Cardiac muscle cell (in vitro differentiated cells and primary cell): ENCODE measurements at places on chromosomes 6 and 20.

DNA sequence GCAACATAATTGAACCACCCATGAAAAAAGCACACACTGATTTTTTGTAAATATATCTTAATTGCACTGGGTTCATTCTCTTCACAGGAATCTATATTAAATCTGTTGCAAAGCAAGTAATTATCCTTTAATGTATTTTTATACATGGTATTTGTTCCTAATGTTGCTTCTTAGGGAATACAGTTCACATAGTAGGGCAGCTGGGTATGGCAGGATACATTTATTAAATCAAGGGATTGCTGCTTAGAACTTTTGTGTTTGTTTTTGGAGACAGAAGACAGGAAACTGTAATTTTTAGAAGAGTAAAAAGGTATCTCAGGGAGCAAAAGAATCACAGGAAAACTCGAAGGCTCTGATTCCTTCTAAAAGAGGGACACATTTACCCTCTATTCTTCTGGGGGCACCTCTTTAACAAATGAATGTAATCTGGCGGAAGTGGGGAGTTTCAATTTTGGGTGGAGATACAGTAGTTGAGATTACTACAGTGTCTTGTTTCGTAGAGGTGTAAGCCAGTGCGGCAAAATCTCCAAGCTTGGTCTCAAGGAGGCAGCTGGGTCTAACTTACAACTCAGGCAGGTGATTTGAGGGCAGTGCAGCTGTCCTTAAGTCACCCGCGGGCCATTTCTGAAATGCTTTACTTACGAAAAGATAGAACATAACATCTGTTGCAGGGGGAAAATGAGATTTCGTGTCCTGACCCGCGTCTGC lies 812 bp upstream of the SMIM13 start:
- H3K4me3 ChIP-seq = peak overlapping the region; percentile 94
- H3K36me3 ChIP-seq = no peaks in the 10 kb centered on the region
- peak overlapping the region; percentile 91 for H3K27ac ChIP-seq

- H3K4me1 ChIP-seq = no peaks in the 10 kb centered on the region
- no peak overlapping the region for H3K27ac ChIP-seq
- H3K36me3 ChIP-seq = no peaks in the 10 kb centered on the region
- no peak for DNase-seq
- H3K27me3 ChIP-seq = no peaks in the 10 kb centered on the region
Measured at GRCh38 chr6:125872259-125872921, 81.6 kb downstream of the NCOA7 start.

- peaks cover 6% of the 10 kb centered on the region for H3K27me3 ChIP-seq
- no peak overlapping the region for H3K27ac ChIP-seq
- no peaks in the 10 kb centered on the region for H3K36me3 ChIP-seq
- H3K4me1 ChIP-seq = no peaks in the 10 kb centered on the region
- no peak overlapping the region for H3K4me3 ChIP-seq
Measured at GRCh38 chr20:8036771-8037170, 17.2 kb upstream of the TMX4 start.

GRCh38 chr20:47735412-47736400 lies 49.6 kb downstream of the SULF2 start:
- no peaks in the 10 kb centered on the region for H3K4me1 ChIP-seq
- H3K4me3 ChIP-seq = no peak overlapping the region
- no peaks in the 10 kb centered on the region for H3K27me3 ChIP-seq
- H3K36me3 ChIP-seq = no peaks in the 10 kb centered on the region
- H3K27ac ChIP-seq = no peak overlapping the region

- H3K27me3 ChIP-seq = no peaks in the 10 kb centered on the region
- peaks cover 10% of the 10 kb centered on the region for H3K4me1 ChIP-seq
- no peak for DNase-seq
- H3K4me3 ChIP-seq = peak overlapping the region; percentile 79
Measured at GRCh38 chr20:347317-347639, 367 bp downstream of the NRSN2 start.

DNA sequence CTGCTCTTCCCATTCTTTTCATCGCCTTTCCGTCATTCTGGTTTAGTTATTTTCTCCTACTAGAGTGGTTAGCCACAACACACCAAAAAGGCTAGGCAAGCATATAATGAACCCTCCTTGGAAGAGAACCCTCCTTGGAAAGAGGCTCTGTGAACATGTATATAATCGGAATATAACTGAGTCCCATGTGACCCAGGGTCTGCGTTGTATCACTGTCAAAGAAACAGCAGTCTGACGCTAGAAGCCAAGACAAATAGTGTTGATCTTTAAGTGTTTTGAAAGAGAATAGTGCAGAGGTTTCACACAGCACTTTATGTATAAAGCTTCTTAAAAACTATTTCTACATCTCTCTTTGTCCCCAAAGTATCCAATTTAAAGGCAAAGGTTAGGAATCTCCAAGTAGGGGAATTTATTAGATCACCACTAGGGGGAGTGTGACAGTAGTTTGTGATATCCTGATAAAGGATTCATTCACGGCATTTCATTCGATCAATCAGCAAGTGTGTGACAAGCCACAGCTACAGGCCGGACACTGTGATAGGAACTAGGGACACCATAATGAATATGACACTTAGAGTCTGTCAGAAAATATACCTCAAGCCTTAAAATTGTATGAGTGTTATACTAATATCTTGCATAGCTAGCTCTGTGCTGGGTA lies 395.3 kb downstream of the CD109 start:
- no peaks in the 10 kb centered on the region for H3K36me3 ChIP-seq
- H3K4me3 ChIP-seq = no peak overlapping the region
- H3K27ac ChIP-seq = no peak overlapping the region
- no peaks in the 10 kb centered on the region for H3K27me3 ChIP-seq

DNA sequence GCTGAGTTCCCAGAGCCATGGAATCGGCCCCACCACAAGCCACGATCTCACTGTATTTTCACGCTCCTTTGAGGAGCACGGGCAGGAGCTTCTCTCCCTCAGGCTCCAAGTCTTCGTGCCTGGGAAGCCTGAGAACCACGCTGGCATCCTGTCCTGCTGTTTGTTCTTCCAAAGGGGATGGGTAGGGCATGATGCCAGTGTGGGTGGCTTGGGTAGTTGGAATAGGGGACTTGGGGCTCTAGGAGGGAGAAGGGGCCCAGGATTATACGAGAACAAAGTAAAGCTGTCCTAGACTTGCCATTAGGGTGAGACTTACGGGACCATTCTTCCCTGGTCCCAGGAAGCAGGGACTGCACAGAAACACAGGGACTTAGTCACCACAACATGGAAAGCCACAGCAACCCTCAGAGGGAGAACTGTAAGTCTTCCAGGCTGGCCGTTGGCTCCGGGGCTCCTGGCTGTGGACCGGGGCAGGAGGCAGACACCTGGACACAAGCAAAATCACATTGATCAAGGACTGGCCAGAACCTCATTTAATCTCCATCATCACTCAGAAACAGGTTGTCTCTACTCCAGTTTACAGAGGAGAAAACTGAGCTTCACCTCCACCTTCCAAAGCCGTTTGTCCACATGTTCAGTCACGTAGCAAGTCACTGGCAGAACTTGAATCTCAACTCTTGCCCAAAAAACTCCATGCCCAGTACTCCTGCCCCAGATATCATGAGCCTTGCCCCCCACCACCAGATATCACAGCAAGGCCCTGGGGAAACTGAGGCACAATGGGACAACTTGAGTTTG lies 1.3 kb downstream of the CCN5 start:
- H3K27ac ChIP-seq = no peak overlapping the region
- H3K4me3 ChIP-seq = no peak overlapping the region
- H3K4me1 ChIP-seq = no peaks in the 10 kb centered on the region
- DNase-seq = no peak
- no peaks in the 10 kb centered on the region for H3K36me3 ChIP-seq

DNA sequence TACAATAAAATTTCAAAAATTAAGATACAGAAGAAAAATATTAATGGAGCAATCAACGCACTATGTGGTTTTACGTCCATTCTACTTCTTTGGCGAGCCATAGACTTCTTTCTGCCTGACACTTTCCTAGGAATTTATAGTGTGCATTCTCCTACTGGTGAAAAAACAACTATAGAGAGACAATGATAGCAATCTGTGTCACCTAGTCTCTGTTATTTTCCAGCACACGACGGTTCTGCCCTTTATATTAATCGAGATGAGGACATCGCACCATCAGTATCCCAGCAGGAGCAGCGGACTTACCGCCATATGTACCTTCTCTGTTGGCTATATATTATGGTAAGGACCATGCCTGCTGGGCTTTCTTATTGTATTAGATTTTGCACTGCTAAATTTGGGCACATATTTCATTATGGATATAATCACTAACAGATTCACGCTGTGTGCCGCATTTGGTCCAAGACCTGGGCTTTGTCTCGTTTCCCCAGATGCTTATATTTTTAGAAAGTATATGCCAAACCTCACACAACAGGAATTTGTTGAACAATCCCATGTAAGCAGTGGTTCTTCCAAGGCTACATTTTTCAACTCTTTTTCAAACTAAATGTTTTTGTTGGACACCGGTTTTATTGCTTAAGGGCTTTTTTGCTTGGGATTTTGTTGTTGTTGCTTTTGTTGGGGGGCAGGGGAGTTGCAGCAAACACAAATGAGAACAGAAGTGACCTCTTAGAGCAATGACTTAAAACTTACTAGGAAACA lies 166.4 kb downstream of the ADAT2 start:
- no peaks in the 10 kb centered on the region for H3K27me3 ChIP-seq
- no peaks in the 10 kb centered on the region for H3K36me3 ChIP-seq
- no peak overlapping the region for H3K4me3 ChIP-seq
- DNase-seq = peak; percentile 7

DNA sequence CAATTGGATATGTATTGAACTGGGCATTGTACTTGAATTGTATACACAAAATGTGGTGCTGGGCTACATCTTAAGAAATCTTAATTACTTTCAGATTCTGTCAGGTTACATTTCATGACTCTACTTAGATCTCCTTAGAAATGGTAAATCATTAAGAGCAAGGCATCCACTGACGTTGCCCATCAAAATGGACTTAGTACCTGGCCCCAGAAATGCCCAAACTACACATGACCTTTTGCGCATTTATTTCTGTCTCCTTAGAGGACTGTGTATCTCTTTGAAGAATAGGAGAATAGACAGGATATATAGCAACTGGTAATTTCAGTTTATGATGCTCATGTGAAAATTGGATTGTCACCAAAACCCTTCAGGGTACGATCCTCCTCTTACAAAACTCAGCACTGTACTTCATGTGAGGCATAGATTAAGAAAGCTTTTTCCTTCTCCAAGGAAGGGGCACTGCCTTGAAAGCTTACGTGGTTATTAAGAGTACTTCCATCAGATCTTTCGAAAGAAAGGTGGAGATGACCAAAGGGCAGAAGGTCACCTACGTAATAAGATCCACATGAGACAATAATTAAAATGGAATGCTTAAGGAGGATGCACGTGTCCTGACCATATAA lies 61.4 kb upstream of the BMP2 start:
- no peak overlapping the region for H3K27ac ChIP-seq
- peaks cover 46% of the 10 kb centered on the region for H3K4me1 ChIP-seq
- no peaks in the 10 kb centered on the region for H3K27me3 ChIP-seq
- no peak for DNase-seq
- no peak overlapping the region for H3K4me3 ChIP-seq
- H3K36me3 ChIP-seq = no peaks in the 10 kb centered on the region
